ENCODE measurements at places on chromosomes 12 and 14. TPM values are rescaled to one million over a fixed set of nuclear protein-coding genes. Genes with fewer than 3 reads are reported as not detected.

DNA sequence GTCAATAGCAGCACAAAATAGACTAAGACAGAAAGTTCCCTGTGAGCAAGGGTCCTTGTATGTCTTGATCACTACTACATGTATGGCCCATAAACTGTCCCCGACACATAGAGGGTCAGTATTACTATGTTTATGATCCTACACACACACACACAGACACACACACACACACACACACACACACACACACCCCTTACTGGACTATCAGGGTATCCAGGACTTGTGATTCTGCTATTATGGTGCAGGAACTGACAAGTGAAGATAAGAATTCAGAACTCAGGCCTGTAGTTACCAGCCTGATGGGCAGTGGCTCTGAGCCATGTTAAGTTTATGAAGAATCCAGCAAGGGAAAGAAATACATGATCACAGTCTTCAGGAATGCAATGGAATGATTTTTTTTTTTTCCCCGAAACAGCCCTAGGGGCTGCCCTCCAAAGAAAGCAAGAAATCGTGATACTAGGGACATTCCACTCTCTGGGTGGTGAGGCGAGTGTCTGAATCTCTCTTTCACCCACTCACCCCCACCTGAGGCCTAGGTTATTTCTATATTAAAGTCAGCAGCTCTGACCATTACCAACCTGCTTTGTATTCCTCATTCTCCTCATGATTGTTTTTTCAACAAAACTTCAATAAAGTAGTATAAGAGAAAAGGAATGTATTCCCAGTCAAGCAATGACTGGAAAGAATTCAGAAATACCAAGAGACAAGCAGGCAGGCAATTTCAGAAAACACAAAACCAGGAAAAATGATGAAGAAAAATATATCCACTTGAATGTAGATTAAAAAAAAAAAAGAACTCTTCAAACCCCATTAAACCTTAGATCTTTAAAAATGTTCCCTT, 105.8 kb downstream of the AVPR1A start:
- DNase-seq = no peak
- H3K27ac ChIP-seq = no peak overlapping the region
- H3K4me3 ChIP-seq = no peak overlapping the region
- H3K27me3 ChIP-seq = no peaks in the 10 kb centered on the region
- no peaks in the 10 kb centered on the region for H3K4me1 ChIP-seq
- H3K36me3 ChIP-seq = no peaks in the 10 kb centered on the region

DNA sequence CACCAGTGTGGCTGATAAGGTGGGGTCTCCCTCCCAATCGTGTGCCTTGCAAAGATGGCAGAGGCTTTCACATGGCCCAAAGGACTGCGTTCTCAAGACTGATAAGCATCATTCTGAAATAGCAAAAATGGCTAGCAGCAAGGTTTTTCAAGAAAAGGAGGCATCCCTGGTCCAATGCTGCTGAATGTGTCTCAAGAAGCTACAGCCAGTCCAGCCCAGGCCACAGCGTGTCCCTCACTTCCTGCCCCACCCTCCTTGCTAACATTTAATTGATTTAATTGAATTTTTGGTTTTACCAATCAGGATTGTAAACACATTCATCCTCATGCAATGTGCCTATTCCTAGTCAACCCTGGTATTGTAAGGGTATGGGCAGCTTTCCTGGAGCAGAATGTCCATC, 55.9 kb downstream of the C14orf132 start:
- DNase-seq = no peak
- no peak overlapping the region for H3K4me3 ChIP-seq
- H3K27me3 ChIP-seq = peaks cover 8% of the 10 kb centered on the region
- peak overlapping the region; percentile 54 for H3K27ac ChIP-seq

- peaks cover 15% of the 10 kb centered on the region for H3K36me3 ChIP-seq
- no peak overlapping the region for H3K4me3 ChIP-seq
- DNase-seq = no peak
- peaks cover 13% of the 10 kb centered on the region for H3K4me1 ChIP-seq
- no peak overlapping the region for H3K27ac ChIP-seq
These were observed 12.9 kb downstream of the GLRX5 start for GRCh38 chr14:95547626-95548327.

- H3K4me1 ChIP-seq = no peaks in the 10 kb centered on the region
- H3K4me3 ChIP-seq = no peak overlapping the region
- no peak overlapping the region for H3K27ac ChIP-seq
- no peaks in the 10 kb centered on the region for H3K36me3 ChIP-seq
- H3K27me3 ChIP-seq = no peaks in the 10 kb centered on the region
These were observed 15.7 kb downstream of the SMCO2 start for GRCh38 chr12:27462151-27462694.

Gene PRORP
- 52.1 TPM for total RNA-seq

GRCh38 chr14:101582294-101582693, 21.0 kb downstream of the DIO3 start:
- H3K27me3 ChIP-seq = peaks cover 48% of the 10 kb centered on the region
- no peaks in the 10 kb centered on the region for H3K4me1 ChIP-seq
- no peak overlapping the region for H3K4me3 ChIP-seq
- H3K36me3 ChIP-seq = no peaks in the 10 kb centered on the region
- DNase-seq = no peak

Gene IFNG-AS1
- not detected for total RNA-seq

Gene DYRK2
- 43.9 TPM for total RNA-seq

Gene TAS2R8
- not detected for total RNA-seq

DNA sequence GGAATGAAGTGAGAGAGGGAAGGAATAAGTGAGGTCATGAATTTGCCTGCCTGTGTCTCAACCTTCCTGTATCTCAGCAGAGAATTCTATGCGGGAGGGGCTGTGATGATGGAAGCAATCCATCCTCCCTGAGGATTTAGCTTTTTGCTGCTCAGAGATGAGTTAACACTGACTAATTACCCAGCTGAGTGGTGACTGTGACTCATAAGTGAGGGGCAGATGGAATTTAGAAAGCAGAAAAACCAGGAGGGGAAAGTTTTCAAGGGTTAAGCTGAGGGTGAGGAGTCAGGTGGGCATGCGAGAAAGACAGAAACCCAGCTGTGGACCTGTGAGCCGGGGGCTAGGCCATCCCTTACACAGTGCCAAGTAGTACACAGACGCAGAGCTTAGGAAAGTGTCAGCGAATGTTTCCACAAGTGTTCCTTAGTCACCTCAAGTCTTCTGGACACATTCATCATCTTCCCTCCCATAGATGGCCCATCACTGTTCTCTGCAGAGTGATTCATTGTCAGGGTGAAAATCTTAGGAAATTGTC, 277.9 kb downstream of the IPO8 start:
- H3K27me3 ChIP-seq = no peaks in the 10 kb centered on the region
- DNase-seq = peak; percentile 24
- H3K36me3 ChIP-seq = no peaks in the 10 kb centered on the region
- H3K4me3 ChIP-seq = no peak overlapping the region

DNA sequence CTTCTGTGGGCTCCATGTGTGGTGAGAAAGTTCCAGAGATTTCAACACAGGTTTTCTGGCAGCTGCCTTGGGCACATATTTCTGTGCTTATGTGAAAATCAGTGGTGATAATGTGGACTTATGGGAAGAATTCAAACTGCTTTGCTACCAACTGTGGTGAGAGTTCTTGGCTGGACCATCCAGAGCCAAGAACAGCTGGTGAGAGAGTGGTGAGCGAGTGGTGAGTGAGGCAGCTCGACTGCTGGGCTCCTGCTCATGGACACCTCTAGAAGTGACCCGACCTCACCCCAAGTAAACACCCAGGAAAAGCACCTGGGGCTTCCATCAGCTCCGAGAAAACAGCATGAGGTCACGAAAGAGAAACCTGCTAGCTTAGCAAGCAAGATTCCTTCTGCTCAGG, 106.4 kb downstream of the PIWIL1 start:
- H3K27me3 ChIP-seq = no peaks in the 10 kb centered on the region
- no peaks in the 10 kb centered on the region for H3K36me3 ChIP-seq
- DNase-seq = no peak

Gene DYNLL1
- total RNA-seq = 107 TPM

Gene CCDC38
- total RNA-seq = not detected

Gene PMEL
- 1.3 TPM for total RNA-seq

GRCh38 chr14:33061667-33062325, 123.1 kb downstream of the NPAS3 start:
- H3K27me3 ChIP-seq = no peaks in the 10 kb centered on the region
- no peak for DNase-seq
- no peaks in the 10 kb centered on the region for H3K36me3 ChIP-seq

Gene ABCB9
- 4.9 TPM for total RNA-seq

Gene SERPINA12
- not detected for total RNA-seq

- no peak for DNase-seq
- peaks cover 46% of the 10 kb centered on the region for H3K4me1 ChIP-seq
- peaks cover 84% of the 10 kb centered on the region for H3K27me3 ChIP-seq
- no peaks in the 10 kb centered on the region for H3K36me3 ChIP-seq
- peak overlapping the region; percentile 78 for H3K27ac ChIP-seq
These were observed 1.1 kb upstream of the AQP5 start for GRCh38 chr12:49960474-49961110.

DNA sequence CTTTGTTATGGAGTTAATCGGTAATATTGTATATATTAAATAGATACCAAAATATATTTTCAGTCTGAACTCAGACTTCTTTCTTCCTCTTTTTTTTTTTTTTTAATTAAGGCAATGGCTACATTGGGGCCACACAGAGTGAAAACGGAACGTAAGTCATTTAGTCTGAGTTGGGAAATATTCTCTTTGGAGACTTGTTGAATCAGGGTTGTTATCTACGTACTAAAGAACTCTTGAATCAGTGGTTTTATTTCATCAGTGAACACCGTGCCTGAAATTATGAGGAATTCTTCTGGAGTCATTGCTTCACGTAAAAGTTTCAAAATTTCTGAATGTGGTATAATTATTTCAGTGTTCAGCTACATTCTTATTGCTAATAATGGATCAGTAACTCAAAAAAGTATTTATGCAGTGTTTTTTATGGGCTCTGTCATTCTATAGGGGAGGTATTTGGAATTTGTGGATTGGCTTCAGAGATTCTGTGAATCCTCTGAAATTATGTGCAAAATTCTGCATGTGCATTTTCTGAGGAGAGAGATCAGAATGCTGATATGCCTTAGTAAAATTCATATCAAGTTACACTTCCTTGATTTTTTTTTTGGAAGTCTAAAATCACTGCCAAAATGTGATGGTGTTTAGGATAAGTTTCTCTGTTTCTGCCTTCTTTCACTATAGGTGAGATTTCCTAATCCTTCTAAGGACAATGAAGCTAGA, 39.6 kb downstream of the BRMS1L start:
- no peak overlapping the region for H3K4me3 ChIP-seq
- H3K36me3 ChIP-seq = peaks cover 25% of the 10 kb centered on the region
- DNase-seq = no peak
- H3K4me1 ChIP-seq = no peaks in the 10 kb centered on the region

- peaks cover 25% of the 10 kb centered on the region for H3K36me3 ChIP-seq
- H3K4me3 ChIP-seq = no peak overlapping the region
- H3K27ac ChIP-seq = no peak overlapping the region
These were observed 47.8 kb downstream of the GOLGA5 start for GRCh38 chr14:92841930-92842329.

DNA sequence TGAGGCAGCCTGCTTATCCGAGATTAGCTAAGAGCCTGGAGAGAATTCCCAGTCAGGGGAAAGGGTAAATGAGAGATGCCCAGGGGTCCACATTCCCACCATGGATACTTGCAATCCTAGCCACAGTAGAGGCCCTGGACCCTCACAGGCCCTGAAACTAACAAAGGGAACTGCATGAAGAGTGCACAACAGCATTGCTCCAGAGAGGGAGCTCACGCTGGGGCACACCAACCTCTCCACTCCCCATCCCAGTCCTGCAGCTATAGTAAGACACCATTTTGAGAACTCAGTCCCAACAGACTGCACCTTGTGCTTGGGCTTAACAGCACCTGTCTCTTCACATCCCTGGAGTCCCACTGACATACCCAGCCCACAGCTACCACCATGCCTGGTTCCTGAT, 30.5 kb downstream of the CEP83 start:
- no peak for DNase-seq
- H3K4me1 ChIP-seq = peaks cover 11% of the 10 kb centered on the region
- no peaks in the 10 kb centered on the region for H3K36me3 ChIP-seq
- H3K27me3 ChIP-seq = no peaks in the 10 kb centered on the region
- no peak overlapping the region for H3K4me3 ChIP-seq

DNA sequence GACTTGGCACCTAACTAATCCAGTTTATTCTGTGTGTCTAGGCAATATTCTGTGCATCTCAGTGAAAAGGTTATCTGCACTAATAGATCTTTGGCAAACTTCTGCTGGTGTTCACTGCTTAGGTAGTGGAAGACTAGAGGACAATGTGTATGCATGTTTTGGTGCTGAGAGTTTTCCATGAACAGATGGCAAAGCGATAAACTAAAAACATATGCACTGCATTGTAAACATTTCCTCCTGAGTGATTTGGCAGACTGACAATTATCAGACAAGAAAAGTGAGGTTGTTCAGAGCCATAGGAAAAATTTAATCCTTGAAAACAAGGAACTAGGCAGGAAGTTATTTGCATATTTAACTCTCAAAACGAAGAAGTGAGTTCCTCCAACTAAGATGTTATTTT, 400.4 kb downstream of the ATP23 start:
- H3K4me3 ChIP-seq = no peak overlapping the region
- H3K27me3 ChIP-seq = no peaks in the 10 kb centered on the region
- DNase-seq = peak; percentile 60
- no peaks in the 10 kb centered on the region for H3K36me3 ChIP-seq

DNA sequence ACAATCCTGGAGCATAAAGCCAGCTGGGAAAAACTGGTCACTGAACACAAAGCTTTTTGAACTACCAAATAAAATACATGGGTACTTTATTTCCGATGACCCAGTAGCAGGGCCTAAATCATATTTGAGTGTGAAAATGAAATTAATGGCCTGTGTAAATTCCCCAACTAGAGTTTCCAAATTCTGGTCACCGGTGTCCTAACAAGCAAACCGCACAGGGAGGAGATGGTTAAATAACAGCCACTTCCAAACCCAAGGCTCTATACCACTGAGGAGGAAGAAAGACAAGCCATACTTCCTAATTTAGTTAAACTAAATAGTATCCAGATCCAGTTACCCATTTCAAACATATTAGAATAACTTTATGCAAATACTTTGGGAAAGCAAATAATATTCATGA, 40.1 kb upstream of the DUSP6 start:
- H3K4me1 ChIP-seq = peaks cover 15% of the 10 kb centered on the region
- DNase-seq = no peak
- H3K36me3 ChIP-seq = no peaks in the 10 kb centered on the region
- H3K4me3 ChIP-seq = no peak overlapping the region
- H3K27me3 ChIP-seq = no peaks in the 10 kb centered on the region
- no peak overlapping the region for H3K27ac ChIP-seq

- H3K4me1 ChIP-seq = no peaks in the 10 kb centered on the region
- no peaks in the 10 kb centered on the region for H3K27me3 ChIP-seq
- no peak overlapping the region for H3K27ac ChIP-seq
- DNase-seq = peak; percentile 31
- no peak overlapping the region for H3K4me3 ChIP-seq
These were observed 8.3 kb downstream of the DIO2 start for GRCh38 chr14:80202888-80203562.

GRCh38 chr12:124745465-124745890, 118.2 kb downstream of the SCARB1 start:
- H3K4me3 ChIP-seq = peak overlapping the region; percentile 8
- H3K4me1 ChIP-seq = peaks cover 45% of the 10 kb centered on the region
- peak overlapping the region; percentile 90 for H3K27ac ChIP-seq

Data from stomach (tissue), 19 donors.